Activated CD4-positive, alpha-beta T cell treated with anti-CD3 and anti-CD28 coated beads for 48 hours (primary cell): ENCODE measurements at places on chromosomes 7 and 10.

- DNase-seq: no peak
Observed at GRCh38 chr10:113491967-113492565, 60.8 kb upstream of the HABP2 start.

DNA sequence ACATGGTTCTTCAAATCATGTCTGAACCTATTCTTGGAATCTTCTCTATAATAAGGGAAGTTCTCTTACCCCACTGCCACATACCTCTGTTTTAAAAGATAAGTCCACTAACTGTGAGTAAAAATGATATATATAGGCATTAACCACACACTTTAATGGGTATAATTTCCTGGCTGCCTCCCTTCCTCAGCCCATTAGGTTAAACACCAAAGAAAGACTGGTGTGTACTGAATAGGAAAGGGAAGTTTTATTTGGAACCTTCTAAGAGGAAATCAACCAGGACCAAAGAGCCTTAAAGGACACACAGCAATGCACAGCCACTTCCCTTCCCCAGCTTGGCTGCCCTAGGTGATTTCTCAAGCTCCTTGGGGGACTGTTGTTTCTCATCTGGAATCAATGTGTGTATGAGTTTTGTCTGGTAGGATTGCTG lies 5.0 kb upstream of the WBP1L start:
- no peak for DNase-seq

GRCh38 chr10:85447690-85448089 lies 918.9 kb downstream of the GRID1 start:
- no peak for DNase-seq

GRCh38 chr7:43454936-43455518 lies 127.9 kb upstream of the STK17A start:
- no peak for DNase-seq

- no peak for DNase-seq
Observed at GRCh38 chr7:66054063-66054462, 21.6 kb upstream of the ASL start.

- DNase-seq: no peak
Observed at GRCh38 chr10:83367036-83367435, 772.3 kb upstream of the GHITM start.

DNA sequence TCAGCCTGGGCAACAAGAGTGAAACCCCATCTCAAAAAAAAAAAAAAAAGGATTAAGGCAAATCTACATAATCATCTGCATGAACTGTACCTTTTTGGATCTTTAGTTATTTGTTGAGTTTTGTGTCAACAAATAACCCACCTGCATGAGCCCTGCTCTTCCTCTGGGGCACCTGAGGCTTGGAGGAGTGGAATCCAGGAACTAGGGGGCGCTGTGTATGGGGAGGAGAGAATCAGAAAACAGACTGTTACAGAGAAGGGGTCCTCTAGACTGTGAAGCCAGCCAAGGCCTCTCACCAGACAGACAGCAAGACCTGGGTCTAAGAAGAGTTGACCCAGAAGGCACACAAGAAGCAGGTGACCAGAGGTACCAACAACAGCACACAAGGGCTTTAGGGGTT lies 682.8 kb upstream of the NRP1 start:
- no peak for DNase-seq
